ENCODE measurements at places on chromosomes 13 and 19.
A peak's percentile ranks its signal among the peaks of the same experiment; 100 is the strongest.

DNA sequence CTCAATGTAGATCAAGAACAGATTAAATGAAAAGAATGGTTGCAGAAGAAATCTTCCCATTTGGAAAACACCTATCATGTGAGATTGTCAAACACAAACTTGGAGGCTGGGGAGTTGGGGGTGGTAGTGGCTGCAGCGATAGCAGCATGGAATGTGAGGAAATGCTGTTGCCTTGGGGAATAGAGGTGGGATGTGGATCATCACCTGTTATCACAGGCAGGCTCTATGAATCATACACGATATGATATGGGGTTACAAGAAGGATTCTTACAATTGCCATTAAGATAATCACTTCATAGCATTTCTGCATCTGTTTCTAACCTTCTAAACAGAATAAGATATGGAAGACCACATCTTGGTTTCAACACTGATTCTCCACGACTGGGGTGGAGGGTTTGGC, 88.7 kb downstream of the RNASEH2B start:
- no peak for DNase-seq

- no peak for DNase-seq
These were observed 134.4 kb downstream of the USP12 start for GRCh38 chr13:27037171-27037570.

- no peak for DNase-seq
These were observed 151.3 kb downstream of the MYO16 start for GRCh38 chr13:108780706-108781105.

DNA sequence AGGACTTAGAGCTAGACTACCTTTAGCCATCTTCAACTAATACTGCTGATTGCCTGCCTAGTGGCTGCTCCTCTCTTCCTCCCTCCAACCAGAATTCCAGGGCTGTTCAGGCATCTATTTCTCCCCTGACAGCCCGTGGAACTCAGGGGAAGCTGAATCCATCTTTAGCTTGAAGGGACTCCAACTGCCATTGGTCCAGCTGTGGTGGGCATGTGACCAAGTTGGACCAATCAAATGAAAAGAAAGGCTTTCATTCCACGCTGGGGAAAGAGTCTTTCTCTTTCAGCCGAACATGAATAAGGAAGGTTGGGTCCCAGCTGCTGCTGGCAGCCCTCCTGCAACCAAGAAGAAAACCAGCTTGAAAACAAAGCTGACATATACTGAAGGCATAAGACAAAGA, 168.5 kb upstream of the OBI1 start:
- no peak for DNase-seq

- DNase-seq, result no peak
These were observed 43.6 kb downstream of the SLAIN1 start for GRCh38 chr13:77740931-77741596.

GRCh38 chr19:16871871-16872270, 16.9 kb upstream of the F2RL3 start:
- no peak for DNase-seq

DNA sequence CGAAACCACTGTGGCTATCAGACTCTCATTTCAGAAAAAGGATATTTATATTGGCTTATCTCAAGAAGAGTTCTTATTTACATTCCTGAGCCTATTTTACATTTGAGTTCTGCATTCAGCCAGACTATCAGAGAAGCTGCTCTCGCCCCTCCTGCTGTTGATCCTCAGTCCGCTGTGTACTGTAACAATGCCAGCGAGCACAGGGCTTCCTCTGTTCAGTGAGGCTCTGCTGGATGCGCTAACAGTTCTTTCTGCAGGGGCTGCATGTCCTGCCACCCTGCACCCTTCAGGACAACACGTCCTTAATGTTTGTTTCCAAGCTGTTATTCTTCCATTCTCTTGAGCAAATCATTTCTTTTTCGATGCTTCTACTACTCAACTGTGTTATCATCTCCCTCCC, 463.7 kb upstream of the SGCG start:
- no peak for DNase-seq

- no peak for DNase-seq
These were observed 60.0 kb upstream of the SERP2 start for GRCh38 chr13:44313674-44314073.

DNA sequence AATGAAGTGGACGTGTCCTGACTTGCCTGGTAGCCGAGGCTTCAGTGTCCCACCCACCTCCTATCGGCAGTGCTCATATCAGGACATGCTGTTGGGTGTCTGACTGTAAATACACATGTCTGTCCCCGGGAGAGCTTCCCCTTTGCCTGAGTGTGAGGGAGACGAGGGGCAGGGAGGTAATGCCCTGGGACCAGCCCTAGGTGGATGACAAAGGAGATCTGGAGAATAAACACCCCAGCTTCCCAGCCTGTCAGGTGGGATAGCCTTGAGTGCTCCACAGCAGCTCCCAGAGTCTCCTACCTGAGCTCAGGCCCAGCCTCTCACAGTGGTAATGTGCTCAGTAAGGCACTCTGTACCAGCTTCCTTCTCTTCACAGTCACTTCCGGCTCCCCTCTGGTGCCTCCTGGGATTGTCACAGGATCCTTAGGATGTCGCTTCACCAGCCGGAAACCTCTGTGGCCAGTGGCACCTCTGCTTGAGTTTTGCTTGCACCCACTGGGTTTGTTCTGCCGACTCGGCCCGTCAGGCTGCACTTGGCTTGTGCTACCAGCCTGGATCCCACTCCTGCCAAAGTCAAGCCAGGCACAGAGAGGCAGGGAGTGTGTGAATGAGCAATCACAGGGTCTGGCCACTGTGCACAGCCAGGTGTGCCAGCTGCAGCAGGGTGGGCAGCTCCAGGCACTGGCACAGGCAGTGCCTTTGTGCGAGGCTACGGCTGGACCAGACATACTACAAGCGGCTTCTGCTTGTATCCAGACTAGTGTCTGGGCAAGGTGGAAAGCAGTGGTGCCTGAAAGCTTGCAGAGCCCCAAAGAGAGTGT, 54.4 kb upstream of the RGCC start:
- DNase-seq, result no peak

GRCh38 chr13:86298725-86299124, 499.5 kb upstream of the SLITRK6 start:
- no peak for DNase-seq

- no peak for DNase-seq
These were observed 176.7 kb downstream of the URI1 start for GRCh38 chr19:30118760-30119159.

DNA sequence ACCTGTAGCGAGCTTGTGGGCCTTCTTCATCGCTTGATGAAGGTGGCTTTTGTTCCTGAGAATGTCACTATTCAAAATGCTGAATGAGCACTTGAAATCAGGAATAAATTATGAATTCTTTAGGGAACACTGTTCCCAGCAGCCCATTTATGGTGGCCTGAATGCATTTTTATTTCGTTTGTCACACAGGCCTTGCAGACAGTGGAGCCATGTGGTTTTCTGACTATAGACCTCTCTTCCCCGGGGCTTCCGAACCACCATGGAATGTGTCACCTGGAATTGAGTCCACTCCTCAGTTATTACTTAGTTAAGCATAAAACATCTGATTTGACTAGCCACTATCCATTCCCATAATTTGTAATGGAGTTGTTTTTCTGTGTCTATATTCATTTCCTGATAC, 396.9 kb downstream of the IRS2 start:
- DNase-seq, result no peak

GRCh38 chr13:43139921-43140320, 116.5 kb downstream of the DNAJC15 start:
- DNase-seq, result no peak

DNA sequence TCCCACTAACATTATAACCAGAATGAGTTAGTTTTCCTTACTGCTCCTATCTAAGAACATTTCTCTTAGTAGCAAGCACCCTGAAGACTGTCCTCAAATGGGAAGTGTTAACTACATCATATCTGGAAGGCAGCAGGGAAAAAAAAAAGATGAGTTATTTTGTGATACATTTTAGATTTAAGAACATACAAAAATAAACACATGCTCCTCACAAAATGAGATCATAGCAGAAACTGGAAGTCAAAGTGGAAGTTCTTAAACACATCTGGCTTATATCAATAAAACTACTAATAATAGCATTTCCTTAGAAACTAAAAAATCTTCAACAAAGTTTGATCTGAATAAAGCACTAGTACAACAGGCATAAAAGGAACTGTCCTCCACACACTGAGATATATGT, 70.4 kb downstream of the SLITRK6 start:
- DNase-seq, result no peak

GRCh38 chr13:50441130-50441529, 402.4 kb downstream of the DLEU7 start:
- DNase-seq, result no peak

DNA sequence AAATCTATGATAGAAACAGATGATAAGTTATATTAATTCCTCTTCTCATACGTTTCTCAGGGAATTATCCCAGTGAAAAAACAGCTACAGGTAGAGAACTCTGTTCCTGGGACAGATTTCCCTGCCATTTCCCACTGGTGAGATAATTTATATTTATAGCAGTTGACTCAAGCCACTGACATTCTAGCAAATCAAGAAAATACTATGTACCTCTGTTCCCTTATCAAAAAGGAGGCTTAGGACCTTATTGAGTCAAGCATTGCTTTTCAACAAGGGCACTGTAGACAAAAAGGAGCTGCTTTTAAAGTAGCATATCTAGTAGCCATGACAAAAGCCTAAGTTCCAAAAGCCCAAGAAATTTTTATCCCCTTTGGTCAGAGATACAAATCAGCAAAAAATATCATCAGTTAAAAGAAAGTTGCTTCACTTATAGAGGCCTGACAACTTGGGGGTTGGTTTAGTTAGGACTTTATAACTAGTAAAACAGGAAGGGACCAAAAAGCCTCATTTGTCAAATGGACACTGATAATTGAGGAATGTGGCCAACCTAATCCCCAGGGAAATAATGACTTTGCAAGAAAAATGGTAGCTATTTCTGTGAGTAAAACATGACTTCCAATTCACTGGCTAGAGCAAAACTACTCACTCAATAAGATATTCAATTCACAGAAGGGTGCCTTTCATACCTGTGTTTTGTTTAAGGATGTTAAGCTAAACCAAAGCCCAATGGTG, 652.5 kb downstream of the SLITRK1 start:
- no peak for DNase-seq

- DNase-seq, result no peak
These were observed 515 bp upstream of the ATXN8OS start for GRCh38 chr13:70107125-70107497.

DNA sequence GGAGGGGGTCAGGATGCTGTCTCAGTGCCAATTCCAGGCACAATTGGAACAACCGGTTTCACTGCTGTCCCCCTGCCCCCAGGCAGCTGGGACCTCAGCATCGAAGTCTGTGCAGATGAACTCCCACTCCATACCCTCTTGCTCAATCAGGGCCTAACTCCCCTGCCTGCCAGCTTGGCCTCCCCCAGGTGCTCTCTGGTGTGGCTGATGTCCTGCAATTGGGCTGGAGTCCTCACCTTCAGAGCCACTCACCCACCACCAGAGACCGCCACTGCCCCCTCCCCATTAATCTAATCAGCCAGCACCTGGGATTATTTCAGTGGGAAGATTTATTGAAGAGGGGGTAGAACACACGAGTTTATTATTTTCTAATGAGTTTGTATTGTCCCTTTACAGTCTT, 118.8 kb downstream of the MIPEP start:
- DNase-seq, result no peak

DNA sequence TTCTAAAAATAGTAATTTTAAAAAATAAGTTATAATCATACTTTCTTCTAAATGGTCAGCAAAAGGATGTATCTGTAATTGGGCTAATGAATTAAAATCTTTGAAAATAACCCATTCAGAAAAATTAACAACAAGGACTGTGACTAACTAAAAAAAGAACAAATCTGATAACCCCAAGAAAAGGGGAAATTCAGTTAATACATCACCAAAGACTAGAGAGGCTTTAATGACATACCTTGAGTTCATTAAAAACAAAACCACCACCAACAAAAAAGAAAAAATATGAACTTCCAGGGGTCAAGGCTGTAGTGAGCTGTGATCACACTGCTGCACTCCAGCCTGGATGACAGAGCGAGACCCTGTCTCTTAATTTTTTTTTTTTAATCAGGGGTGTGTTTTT, 121.8 kb downstream of the TBC1D4 start:
- DNase-seq, result no peak

GRCh38 chr19:30208436-30209060, 163.6 kb upstream of the ZNF536 start:
- DNase-seq, result no peak

DNA sequence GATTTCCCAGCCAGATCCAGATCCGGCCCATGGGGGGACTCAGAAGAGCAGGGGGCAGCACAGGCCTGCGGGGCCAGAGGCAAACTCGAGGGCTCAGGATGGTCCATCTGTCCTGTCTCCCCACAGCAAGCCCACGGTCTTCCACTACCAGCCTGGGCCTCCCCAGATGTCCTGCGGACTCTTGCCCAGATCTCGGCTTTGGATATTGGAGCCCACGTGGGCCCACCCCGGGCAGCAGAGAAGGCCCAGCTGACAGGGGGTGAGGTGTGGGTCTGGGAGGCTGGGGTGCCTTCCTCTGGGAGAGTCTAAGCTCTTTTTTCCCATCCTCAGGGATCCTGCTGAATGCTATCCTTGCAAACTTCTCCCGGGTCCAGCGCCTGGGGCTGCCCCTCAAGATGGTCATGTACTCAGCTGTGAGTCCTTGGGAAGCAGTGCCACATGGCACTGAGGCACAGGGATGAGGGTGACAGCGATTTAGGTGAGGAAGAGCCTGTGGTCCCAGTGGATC, 3.4 kb downstream of the ACP4 start:
- DNase-seq, result no peak

- peak; percentile 81 for DNase-seq
These were observed 2.5 kb upstream of the EEF2 start for GRCh38 chr19:3987619-3988371.

GRCh38 chr19:47534628-47535027, 19.8 kb upstream of the NAPA start:
- DNase-seq, result no peak

DNA sequence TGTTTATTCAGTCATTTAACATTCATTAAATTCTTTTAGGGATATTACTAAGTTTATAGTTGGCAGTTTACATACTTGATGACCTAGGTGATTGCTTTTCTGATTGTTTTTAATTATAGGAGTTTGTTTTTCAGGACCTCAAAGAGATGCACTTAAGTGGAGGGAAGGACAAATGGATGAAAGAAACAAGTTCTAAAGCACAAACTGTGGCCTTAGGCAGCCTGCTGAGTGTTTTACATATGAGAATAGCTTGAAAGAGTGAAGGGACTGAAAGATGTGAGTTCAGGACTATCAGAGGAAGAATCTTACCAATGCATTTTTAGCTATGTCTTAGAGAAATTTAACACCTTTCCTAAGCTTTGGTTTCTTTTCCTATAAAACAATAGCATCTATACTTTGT, 402.6 kb downstream of the KLF12 start:
- DNase-seq, result no peak

- no peak for DNase-seq
These were observed 19.0 kb downstream of the NFIX start for GRCh38 chr19:13014101-13014920.

GRCh38 chr19:47756953-47757608, 11.7 kb downstream of the NOP53 start:
- DNase-seq, result no peak

DNA sequence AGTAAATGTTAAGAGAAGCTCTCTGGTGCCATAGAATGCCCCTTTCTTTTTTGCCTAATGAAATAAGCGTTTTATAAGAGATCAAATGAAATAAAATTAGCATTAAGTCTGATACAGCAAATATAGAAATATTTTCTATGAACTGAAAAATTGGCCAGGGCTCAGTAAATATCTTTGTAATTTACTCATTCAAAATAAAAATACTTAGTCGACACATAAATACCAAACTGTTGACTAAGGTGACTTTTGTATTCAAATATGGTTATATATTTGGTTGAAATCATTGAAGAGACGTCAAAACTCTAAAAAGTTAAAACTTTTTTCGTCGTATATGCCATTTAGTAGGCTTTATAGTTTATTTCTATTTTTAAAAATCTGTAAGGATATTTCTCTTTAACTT, 25.6 kb downstream of the IPO5 start:
- no peak for DNase-seq

- no peak for DNase-seq
These were observed 390.3 kb downstream of the TBC1D4 start for GRCh38 chr13:75091718-75092117.

Data from stimulated activated CD4-positive, alpha-beta T cell treated with anti-CD3 and anti-CD28 coated beads, Interleukin-1b, Interleukin-23, amount 100 ng/mL, for 24 hours (primary cell).